Activated naive CD4-positive, alpha-beta T cell treated with anti-CD3 and anti-CD28 coated beads, Interleukin-2, amount 10 ng/mL, durations not matched to agents 7 days and 5 days (primary cell): ENCODE measurements at places on chromosomes 5 and 9.
A peak's percentile ranks its signal among the peaks of the same experiment; 100 is the strongest.

- no peak for DNase-seq
These were observed 152.2 kb upstream of the HMHB1 start for GRCh38 chr5:143659599-143660238.

GRCh38 chr9:129714511-129715061 is 38.3 kb downstream of the PTGES start:
- DNase-seq = no peak

- DNase-seq = no peak
These were observed 84.1 kb downstream of the PTPDC1 start for GRCh38 chr9:94168203-94169000.

GRCh38 chr9:96149533-96150280 is 152.3 kb downstream of the HSD17B3 start:
- peak; percentile 25 for DNase-seq

GRCh38 chr5:156411-157072 is 34.8 kb upstream of the LRRC14B start:
- no peak for DNase-seq

DNA sequence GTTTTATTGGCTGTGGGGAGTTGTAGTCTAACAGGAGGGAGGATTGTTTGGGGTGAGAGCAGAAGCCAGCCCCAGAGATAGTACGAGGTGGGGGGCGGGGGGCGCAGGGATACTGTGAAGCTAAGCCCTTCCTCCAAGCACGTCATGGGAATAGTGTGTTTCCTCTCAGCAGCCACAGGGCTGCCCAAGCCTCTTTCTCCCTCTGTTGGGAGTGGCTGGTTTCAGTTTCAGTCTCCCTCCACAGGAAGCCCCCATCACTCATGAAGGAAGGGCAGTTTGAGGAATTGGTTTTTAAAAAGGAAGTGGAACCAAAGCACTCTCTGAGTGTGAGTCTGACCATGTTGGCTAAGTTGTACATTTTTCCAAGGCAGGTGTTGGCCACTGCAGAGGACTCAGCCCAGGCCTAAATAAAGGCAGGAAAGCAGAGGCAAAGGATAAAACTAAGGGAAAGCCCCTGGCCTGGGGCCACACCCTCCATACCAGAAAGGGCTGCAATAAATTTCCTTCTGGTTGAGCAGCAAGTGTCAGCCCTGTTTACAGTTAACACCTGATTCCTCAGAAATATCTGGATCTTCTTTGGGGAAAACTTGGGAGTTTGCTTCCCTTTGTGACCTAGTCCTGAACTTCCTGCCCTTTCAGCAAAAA is 3.2 kb downstream of the RAB24 start:
- peak; percentile 80 for DNase-seq

- DNase-seq = no peak
These were observed 337.7 kb downstream of the PLK2 start for GRCh38 chr5:58122157-58122556.

DNA sequence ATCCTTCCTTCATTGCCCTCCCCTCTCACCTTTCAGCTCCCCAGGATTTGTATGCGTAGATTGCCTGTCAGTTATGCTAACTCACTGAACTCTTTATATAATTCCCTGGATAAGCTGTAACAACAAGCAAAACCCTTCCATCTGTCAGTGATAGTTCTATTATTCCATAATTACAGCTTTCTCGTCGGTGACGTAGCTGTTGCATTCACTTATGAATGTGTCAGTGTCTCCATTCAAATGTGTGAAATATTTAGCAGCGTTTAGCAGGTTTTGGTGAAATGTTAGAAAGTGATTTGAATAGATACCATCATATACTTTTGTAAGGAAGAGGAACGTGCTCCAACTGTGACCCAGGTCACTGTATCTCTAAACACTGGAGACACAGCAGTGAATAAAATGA is 45.2 kb downstream of the PIP5K1B start:
- no peak for DNase-seq

GRCh38 chr9:128685636-128686489 is 3.2 kb upstream of the SET start:
- peak; percentile 71 for DNase-seq

DNA sequence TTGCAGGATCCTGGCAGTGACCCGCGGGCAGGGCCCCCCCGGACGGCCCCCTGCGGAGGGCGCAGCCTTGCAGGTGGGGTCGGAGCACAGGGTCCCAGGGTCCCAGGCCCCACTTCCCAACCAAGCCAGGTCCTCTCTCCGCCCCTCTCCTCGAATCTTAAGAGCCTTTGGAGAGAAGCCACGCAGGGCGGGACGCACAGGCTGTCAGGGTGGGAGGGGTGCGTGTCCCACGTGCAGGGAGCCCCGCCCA is 18.4 kb upstream of the EGFL7 start:
- peak; percentile 87 for DNase-seq

DNA sequence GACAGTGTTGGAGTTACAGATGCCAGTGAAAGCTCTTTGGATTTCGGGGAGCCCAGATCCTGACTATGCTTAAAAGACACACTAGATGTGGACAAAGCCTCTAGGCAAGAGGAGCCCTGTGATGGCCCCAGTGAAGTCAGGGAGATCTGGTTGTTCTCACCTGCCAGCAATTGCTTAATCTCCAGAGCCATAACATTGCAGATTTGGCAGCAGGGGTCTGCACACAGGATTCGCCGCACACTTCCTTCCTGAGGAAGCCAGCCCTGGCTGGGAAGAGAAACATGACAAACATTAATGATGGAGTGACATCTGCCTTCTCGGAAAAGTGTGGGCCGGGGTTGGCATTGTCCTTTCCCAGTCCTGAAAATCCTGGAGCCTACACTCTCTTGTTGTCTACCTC is 65.2 kb upstream of the PHF24 start:
- DNase-seq = no peak

GRCh38 chr9:35552376-35552775 is 52.7 kb upstream of the TESK1 start:
- DNase-seq = no peak

DNA sequence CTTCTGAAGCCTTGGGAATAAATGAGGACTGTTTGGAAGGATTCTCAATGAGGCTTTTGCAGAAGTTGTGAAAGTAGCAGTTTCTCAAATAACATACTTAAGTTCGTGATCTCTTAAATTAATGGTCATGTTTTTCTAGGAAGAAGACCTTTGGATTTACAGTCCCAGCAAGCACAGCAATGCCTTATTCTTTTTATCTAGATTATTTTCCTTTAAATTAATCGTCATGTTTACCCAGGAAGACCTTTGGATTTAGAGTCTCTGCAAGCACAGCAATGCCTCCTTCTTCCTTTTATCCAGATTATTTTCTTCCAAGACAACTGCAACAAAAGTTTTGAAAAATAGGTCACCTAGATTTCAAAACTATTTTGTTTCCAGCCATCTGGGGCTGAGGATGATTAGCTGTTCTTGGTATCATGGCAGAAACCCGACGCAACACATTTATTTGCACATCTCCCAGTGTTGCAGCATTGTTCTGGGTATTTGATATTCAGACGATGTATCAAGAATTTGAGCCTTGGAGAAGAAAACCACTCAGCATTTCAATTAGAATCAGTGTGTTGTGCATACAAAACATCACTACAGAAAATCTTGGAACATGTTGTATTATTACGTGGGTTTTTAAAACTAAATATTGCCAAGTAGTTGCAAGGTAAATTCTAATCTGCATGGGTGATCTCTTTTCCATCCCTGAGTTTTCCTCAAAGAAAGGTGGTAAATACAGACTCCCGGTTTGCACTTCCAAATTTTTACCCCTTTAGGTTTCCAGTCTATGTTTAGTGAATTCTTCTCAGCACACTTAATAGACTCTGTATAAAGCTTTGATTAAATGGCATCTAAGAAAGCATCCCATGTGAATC is 50.9 kb downstream of the JAKMIP2 start:
- no peak for DNase-seq

GRCh38 chr5:43623048-43623680 is 20.2 kb downstream of the NNT start:
- DNase-seq = no peak

DNA sequence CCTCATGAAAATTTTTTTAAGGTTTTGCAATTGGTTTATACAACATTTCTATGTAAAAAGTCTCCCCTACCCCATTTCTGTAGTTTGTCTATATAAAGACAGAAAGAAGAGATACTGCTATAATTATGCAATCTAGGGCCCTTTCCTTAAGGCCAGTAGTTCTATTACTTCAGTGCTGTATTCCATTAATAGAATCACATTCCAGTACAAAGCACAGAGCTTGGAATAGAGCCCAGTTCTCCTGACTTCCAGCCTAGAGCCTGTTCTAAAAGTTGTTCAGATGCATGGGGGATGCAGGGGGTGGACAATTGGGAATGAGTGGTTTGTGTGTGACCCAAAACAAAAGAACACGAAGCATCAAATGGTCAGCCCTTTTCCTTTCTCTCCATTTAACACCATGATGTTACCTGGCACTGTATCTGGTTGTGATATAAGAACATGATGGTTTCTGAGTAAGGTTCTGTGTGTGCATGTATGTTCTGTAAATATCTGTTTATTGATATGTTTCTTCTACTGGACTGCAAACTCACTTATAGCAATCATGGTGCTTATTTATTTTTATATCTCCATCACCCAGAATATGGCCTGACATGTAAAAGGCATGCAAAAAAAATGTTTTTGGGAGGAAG is 8.2 kb upstream of the GRAMD2B start:
- no peak for DNase-seq

DNA sequence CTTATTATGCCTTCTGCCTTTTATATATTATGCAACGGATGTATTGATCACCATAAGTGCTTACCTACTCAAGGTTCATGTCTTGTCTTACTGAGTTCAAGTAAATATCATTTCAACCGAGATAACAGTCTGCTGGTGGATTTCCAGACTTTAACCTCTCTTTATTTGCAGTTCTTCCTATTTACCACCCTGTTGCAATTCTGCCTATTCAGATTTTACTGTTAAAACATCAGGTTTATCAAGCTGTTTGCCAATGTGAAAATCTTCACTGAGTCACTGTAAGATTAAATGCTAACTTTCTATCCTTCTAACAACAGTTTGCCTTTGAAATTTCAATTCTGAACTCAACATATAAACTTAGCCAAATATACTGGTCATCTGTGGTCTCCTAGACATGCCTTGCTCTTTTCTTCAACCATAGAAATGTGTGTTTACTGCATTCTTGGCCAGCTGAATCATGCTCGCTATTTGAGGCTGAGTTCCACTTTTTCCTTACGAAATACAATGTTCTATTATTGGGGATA is 471.7 kb upstream of the RORB start:
- DNase-seq = no peak

DNA sequence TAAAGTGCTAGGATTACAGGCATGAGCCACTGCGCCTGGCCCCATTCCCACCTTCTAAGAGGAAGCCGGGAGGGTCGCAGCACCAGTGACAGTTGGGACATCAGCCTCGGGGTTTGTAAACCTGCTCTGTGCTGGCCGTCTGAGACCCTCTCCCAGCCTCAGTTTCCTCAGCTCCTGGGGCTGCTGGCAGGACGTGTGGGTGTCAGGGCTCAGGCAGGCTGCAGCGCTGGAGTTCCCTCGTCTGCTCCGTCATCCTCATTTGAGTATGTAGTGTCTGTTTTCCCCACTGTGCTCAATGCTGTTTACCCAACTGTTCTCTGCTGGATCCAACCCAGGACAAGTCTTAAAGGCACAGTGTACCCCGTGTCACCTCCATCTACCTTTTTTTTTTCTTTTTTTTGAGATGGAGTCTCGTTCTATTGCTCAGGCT is 2.0 kb upstream of the NINJ1 start:
- no peak for DNase-seq

DNA sequence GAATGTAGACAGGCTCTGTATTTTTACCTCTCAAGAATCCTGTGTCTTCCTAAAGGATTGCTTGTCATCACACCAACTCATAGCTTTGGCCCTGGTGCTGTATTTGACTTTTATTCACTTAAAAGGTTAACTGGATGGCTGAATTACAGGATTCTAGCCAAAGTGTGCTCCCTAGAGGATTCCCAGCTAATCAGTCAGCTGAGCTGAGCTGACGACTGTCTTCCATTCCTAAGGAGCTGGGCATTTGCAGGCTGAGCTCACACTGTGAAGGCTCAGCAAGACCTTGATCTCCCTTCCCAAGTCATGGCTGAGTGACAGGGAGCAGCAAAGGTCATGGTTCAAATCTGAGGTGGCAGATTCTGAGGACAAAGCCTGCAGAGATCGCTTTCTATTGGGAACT is 59.0 kb upstream of the PALM2AKAP2 start:
- no peak for DNase-seq

DNA sequence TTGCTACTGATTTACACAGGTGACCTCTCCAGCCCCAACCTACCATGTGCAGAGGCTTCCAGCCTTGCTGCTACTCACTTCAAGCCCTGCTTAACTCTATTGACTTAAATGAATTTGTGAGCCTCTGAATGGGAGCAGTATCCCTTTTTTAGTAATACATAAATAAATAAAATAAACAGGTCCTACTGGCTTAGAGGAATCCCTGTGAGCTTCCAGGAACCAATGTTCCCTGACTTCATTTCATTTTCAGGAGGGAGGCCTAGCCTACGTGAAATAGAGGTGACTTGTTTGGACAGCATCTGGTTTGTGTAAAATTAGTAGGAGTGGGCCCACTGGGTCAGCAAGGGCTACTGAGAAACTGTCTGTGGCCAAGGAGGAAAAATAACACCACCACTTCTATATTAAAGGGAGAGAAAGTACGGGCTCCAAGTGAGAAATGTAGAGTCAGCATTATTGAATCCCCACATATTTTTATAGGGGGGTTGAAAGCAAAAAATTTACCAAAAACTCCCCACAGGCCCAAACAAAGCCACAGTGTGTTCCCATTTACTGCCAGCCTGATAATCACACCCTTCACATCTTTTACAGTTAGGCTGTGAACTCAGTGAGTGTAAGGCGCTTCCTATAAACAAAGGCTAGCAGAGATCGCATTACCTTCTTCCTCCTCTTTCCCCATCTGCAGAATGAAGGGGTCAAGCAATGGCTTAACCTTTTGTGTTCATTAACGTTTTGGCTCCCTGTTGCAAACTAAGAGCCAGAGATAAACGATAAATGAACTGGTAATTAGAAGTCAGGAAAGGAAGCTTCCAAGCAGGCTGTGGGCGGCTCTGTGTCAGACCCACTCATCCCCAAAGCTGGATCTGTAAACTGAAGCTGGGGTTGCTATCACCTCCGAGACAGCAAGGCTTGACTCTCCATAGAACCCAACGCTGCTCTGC is 138.8 kb upstream of the LIFR start:
- DNase-seq = no peak

- DNase-seq = no peak
These were observed 49.3 kb upstream of the FANCC start for GRCh38 chr9:95366731-95367325.

DNA sequence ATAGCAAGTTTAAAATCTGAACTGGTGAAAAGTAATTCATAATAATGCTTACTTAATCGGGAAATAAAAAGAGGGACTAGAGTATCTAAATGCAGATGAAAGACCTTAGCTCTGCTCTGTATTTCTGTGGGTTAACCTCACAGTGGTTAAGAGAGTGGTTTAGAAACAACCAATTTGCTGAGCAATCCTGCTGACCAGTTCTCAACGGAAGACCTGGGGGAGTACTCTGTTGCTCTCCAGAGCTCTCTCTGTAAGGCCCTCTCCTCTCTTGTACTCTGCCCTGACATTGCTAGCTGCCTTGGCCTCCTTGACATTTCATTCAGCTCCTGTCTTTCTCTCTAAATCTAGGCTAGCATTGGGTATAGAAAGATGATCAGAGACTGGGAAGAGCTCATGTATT is 1186.6 kb upstream of the SEMA6A start:
- DNase-seq = no peak

- DNase-seq = no peak
These were observed 27.7 kb downstream of the PARP8 start for GRCh38 chr5:50694027-50694590.
